ENCODE measurements at places on chromosomes 3 and 15.
A peak's percentile ranks its signal among the peaks of the same experiment; 100 is the strongest.

DNA sequence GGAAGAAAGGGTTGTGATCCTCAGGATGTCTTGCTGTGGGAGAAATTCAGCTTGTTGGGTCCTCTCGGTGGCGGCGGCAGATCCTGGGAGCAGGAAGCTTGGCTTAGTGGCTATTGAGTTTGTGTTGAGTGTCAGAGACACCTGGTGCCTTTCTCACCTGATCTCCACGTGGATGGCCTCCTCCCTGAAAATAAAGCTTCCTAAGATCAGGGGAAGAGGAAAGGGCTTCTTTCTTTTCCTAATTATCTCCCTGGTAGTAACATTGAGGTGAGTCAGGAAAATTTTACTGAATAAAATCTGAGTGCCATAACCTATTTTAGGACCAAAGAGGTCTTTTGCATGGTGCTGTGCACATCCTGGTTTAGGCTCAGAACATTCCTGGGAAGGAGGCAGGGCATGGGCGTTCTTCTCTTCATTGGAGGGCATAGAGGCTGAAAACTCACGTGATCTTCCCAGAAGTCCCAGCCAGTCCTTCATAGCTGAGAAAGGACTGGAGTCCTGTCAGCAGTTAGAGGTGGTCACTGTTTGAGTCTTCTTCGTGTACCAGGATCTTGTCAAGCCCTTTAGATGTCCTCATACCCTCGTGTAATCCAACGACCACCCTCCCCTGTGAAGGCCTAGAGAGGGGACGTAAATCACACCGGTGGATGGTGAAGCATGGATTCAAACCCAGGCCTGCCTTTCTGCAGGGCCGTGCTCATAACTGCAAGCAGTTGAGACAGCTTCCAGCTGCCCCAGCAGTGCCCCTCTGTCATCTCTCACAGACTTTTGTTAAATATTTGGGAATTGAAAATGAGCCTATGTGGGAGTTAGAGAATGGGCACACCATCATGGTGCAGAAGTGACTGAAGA, 1.1 kb downstream of the CMTM8 start:
- no peak for DNase-seq

GRCh38 chr3:66039590-66039887, 821 bp upstream of the MAGI1 start:
- DNase-seq: no peak

- DNase-seq: no peak
Observed at GRCh38 chr3:125055913-125056745, at the start of gene HEG1. Gene HEG1 (minus strand): TSS chr3:125055997. CDS start chr3:125055890, 107 bp downstream.

GRCh38 chr3:134409041-134409440, 34.8 kb upstream of the AMOTL2 start:
- DNase-seq: no peak

GRCh38 chr3:8560366-8561007, 58.9 kb downstream of the LMCD1 start:
- peak; percentile 72 for DNase-seq

DNA sequence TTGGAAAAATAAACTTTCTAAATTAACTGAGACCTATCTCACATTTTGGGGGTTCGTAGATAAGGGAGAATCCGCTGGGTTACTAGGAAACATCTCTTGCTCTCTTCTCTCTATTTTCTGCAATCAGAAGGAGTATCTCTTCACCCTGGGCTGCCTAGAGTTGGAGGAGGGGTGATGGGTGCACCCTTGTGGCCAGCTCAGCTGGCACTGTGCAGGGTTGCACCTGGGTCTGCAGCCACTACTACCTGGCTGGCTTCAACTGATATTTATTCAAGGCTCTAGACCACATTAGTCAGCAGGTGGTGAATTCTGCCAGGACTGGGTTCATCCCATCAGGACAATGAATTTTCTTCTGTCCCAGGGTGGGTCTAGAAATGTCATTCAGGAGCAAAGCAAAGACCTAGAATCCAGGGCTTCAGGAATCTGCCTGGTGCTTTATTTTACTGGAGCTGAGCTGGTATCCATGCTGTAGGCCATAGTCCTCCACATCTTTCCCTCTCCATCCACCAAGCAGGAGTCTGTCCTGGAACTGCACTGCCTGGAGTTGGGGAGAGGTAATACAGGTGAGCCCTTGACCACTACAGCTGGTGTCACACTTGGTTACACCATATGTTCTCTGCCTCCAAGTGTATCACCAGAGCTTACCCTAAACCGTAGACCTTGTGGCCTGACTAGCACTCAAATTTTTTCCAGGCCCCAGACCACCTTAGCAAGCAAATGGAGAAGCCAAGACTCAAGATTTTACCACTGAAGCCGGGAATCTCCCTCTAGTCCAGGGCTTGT, 14.0 kb downstream of the OR5K4 start:
- no peak for DNase-seq
